ENCODE measurements at places on chromosomes 4 and X.

DNA sequence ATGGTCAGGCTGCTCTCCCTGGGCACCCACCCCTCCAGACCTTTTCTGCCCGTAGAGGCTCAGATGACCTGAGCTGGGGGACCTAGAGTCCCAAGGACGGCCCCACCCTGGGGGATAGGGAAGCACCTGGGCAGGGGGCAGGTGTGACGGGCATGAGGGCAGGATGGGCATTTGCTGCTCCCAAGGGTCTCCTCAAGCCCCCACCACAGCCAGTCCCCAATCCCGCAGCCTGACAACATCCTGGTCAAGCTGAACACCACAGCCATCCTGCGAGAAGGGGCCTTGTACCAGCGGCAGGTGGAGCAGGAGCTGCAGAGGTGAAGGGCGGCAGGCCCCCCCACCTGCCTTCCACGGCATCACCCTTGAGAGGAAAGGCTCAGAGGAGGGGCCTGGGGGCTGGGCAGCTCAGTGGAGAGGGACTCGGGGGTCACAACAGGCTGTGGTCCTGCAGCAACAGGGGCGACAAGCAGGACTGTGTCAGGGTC, 17.8 kb upstream of the RNF4 start:
- no peaks in the 10 kb centered on the region for H3K4me1 ChIP-seq
- no peaks in the 10 kb centered on the region for H3K27me3 ChIP-seq
- no peak overlapping the region for H3K27ac ChIP-seq
- H3K36me3 ChIP-seq: no peaks in the 10 kb centered on the region
- no peak for DNase-seq
- H3K4me3 ChIP-seq: no peak overlapping the region

DNA sequence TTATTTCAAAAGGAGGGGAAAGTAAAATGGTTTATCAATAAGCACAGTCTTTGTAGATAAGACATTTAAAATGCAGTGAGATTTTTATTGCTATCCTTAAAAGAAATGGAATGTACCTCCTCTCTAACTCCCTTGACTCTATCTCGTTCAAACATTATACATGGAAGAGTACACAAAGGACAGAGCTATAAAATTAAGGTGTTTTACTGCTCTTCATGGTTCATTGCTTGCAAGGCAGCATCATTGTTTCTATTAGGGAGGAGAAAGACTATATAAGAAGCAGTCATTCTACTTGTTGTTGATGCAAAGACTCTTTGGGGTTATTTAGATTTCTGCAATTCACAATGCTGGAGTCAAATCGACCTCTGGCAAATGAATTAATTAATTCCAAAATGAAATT, 380.2 kb upstream of the NDST3 start:
- no peaks in the 10 kb centered on the region for H3K4me1 ChIP-seq
- DNase-seq: no peak

DNA sequence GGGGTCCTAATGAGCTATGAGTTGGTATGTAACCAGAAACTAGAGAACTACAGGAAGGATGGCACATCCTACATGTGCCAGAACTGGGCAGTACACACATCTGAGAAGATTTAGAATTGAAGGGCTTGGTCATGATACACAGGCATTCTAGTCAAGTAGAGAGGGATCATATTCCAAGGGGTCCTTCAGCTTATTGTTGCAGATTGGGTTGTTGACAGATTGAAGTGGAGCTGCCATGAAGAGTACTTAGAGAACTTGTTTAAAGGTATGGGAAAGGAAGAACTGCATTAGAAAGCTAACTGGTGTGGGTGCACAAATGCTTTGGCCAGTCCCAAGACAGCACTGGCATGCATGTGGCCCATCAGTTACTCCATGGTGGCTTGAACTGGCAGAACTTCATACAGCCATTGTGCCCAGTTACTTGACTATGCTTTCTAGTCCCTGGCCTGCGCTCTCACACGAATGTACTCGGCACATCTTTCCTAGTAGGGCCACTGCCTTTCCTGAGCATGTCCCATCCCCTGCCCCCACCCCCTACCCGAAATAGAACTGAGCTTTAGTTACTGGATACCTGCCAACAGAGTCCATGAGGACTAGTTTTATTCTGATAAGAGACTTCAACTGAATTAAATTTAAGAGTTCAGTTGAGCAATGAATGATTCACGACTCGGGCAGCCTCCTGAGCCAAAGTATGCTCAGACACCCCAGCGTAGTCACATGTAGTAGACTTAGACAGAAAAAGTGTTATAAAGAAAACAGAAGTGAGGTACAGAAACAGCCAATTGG, 64.0 kb downstream of the CCNG2 start:
- H3K36me3 ChIP-seq: no peaks in the 10 kb centered on the region
- no peaks in the 10 kb centered on the region for H3K4me1 ChIP-seq
- no peak overlapping the region for H3K4me3 ChIP-seq
- no peak overlapping the region for H3K27ac ChIP-seq

GRCh38 chrX:100208076-100208475, 202.0 kb downstream of the PCDH19 start:
- H3K4me1 ChIP-seq: no peaks in the 10 kb centered on the region
- H3K36me3 ChIP-seq: no peaks in the 10 kb centered on the region
- H3K27me3 ChIP-seq: no peaks in the 10 kb centered on the region
- H3K27ac ChIP-seq: no peak overlapping the region
- DNase-seq: no peak

GRCh38 chr4:36712013-36712412, 430.6 kb downstream of the DTHD1 start:
- H3K27ac ChIP-seq: no peak overlapping the region
- H3K27me3 ChIP-seq: no peaks in the 10 kb centered on the region
- no peak overlapping the region for H3K4me3 ChIP-seq
- no peaks in the 10 kb centered on the region for H3K4me1 ChIP-seq

DNA sequence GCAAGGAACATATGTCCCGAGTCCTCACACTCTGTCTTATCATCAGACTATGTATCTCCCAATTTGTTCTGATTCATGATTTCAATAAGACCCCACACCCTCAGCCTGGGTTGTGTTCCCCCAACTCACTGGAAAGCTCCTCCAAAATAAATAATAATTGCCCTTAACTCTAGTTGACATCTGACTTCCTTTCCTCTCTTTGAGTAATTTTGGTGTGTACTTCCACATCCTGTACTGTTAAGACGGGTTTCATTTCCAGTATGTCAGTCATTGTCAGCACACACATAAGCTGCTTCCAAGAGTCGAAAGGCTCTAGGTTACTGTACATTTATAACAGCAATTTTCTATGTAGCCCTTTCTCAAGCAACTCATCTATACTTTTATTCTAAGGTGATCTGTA, 52.2 kb upstream of the C1QTNF7 start:
- DNase-seq: no peak
- peaks cover 29% of the 10 kb centered on the region for H3K4me1 ChIP-seq
- no peaks in the 10 kb centered on the region for H3K27me3 ChIP-seq
- H3K4me3 ChIP-seq: no peak overlapping the region
- no peaks in the 10 kb centered on the region for H3K36me3 ChIP-seq

DNA sequence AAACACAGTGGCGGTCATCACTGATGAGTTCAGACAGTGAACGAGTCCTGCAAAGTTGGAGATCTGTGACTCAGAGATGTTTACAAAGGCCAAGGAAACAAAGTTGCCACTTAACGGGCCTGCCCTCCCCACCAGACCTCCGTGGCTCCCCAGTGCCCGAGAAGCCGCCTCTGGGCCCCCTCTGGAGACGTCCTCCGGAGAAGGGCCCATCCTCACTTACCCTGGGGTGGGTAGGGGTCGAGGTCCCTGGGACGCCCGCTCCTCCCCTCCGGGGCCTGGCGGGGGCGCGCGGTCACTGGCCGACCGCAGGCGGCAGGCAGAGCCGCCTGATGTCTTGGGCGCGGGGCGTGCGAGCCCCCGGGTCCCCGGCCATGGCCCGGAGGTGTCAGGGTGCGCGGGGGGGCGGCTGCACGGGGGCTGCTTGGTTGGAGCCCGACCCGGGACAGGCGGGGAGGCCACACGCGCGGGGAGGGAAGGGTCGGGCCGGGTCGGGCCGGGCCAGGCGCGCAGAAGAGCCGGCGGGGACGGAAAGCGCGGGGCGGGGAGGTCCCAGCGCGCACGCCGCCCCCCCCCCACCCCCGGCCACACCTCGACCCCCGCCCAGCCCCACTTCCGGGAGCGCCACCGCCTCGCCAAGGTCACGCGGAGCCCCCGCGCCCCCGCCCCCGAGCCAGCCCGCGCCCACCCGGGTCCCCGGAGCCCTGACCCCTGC, 529 bp downstream of the DHRSX start:
- H3K27ac ChIP-seq: peak overlapping the region; percentile 84
- peaks cover 15% of the 10 kb centered on the region for H3K36me3 ChIP-seq
- H3K4me1 ChIP-seq: peaks cover 27% of the 10 kb centered on the region
- peak overlapping the region; percentile 75 for H3K4me3 ChIP-seq
- H3K27me3 ChIP-seq: no peaks in the 10 kb centered on the region
- DNase-seq: peak; percentile 36

- no peaks in the 10 kb centered on the region for H3K36me3 ChIP-seq
- H3K27me3 ChIP-seq: no peaks in the 10 kb centered on the region
- peak; percentile 69 for DNase-seq
- H3K27ac ChIP-seq: no peak overlapping the region
- H3K4me3 ChIP-seq: no peak overlapping the region
- peaks cover 11% of the 10 kb centered on the region for H3K4me1 ChIP-seq
These were observed 213.4 kb upstream of the S100G start for GRCh38 chrX:16436348-16437188.

GRCh38 chrX:23013366-23013765, 13.6 kb downstream of the DDX53 start:
- H3K27me3 ChIP-seq: no peaks in the 10 kb centered on the region
- H3K36me3 ChIP-seq: no peaks in the 10 kb centered on the region
- peaks cover 14% of the 10 kb centered on the region for H3K4me1 ChIP-seq
- no peak overlapping the region for H3K27ac ChIP-seq
- H3K4me3 ChIP-seq: no peak overlapping the region

DNA sequence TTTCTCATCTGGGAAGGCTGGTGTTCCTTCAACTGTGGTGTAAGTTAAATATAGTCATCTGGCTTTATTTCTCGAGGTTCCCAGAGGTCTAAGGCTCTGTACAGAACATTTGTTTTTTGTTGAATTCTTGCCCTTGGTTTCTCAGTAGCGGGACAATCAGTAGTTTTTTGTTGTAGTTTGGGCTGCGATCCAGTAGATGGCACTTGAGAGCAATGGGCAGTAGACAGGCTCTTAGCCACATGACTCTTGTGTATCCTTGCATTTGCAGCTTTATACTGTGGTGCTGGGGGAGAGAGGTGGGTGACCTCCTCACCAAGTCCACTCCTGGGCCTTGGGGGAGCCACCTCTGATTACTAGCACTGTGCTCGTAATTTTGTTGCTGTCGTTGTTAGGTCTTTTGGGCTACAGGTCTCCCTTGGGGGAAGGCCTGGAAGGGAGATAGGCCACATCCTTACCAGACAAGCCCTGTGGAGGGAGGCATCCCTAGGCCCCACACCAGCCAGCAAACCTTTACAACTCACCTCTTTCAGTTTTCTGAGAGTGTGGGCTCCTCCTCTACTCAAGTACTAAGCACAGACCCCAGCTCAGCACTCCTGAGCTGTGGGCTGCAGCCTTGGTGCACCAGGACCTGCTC, 8.1 kb downstream of the ETDB start:
- H3K27me3 ChIP-seq: peaks cover 29% of the 10 kb centered on the region
- DNase-seq: peak; percentile 49
- H3K4me1 ChIP-seq: no peaks in the 10 kb centered on the region
- no peak overlapping the region for H3K4me3 ChIP-seq

- peaks cover 24% of the 10 kb centered on the region for H3K4me1 ChIP-seq
- H3K36me3 ChIP-seq: peaks cover 29% of the 10 kb centered on the region
- no peak for DNase-seq
- H3K27me3 ChIP-seq: no peaks in the 10 kb centered on the region
These were observed 614.8 kb upstream of the DIPK2B start for GRCh38 chrX:45815441-45815840.

- no peaks in the 10 kb centered on the region for H3K4me1 ChIP-seq
- H3K4me3 ChIP-seq: no peak overlapping the region
- no peaks in the 10 kb centered on the region for H3K36me3 ChIP-seq
- DNase-seq: no peak
These were observed 6.1 kb upstream of the PDHA2 start for GRCh38 chr4:95833711-95834194.

DNA sequence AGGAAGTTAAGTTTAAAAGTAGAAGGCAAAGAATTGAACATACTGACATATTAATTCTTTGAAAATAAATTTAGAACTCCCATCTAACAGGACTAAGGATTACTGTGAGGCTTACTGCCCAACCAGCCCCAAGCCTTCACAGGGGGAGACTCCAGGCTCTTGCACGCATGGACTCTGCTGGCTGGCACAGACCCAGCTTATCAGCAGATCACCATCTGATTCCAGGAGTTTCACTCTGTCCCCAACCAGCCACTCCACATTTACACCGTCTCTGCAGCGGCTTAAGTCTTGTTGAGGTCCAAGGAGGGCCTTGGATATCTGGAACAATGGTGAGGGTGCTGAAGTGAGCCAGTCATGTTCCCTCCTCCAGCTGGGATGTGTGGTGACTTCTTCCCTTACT, 16.4 kb upstream of the OTUD4 start:
- no peak for DNase-seq
- H3K27ac ChIP-seq: no peak overlapping the region
- H3K27me3 ChIP-seq: peaks cover 22% of the 10 kb centered on the region
- no peaks in the 10 kb centered on the region for H3K36me3 ChIP-seq

GRCh38 chr4:165359506-165359905, 19.3 kb upstream of the CPE start:
- no peak overlapping the region for H3K27ac ChIP-seq
- H3K27me3 ChIP-seq: peaks cover 39% of the 10 kb centered on the region
- H3K36me3 ChIP-seq: no peaks in the 10 kb centered on the region
- peaks cover 2% of the 10 kb centered on the region for H3K4me1 ChIP-seq
- DNase-seq: no peak

- H3K4me3 ChIP-seq: peak overlapping the region; percentile 88
- H3K27ac ChIP-seq: peak overlapping the region; percentile 69
- peaks cover 45% of the 10 kb centered on the region for H3K36me3 ChIP-seq
- no peaks in the 10 kb centered on the region for H3K27me3 ChIP-seq
- no peak for DNase-seq
These were observed 3.2 kb downstream of the TMEM165 start for GRCh38 chr4:55398966-55399365.

- no peak for DNase-seq
- no peaks in the 10 kb centered on the region for H3K36me3 ChIP-seq
- H3K27ac ChIP-seq: no peak overlapping the region
- H3K27me3 ChIP-seq: no peaks in the 10 kb centered on the region
- H3K4me3 ChIP-seq: no peak overlapping the region
- H3K4me1 ChIP-seq: no peaks in the 10 kb centered on the region
These were observed 80.0 kb upstream of the NALF2 start for GRCh38 chrX:69424161-69424560.

DNA sequence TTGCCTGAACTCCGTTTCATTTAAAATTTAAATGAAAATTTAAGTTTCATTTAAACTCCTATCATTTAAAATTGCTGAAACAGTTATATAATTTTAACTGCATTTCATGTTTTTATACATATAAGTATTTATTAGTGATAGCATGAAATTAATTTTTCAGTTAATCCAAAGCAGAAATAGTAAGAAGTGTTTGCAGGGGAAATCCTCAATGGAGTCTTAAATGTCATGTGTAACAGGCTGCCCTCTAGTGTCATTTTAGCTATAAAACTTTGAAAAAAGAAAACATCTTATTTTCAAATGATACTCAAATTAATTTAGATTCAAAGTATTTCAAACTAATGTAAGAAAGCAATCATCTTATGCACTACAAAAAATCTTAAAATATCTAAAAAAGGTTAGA, 27.2 kb downstream of the TAPT1 start:
- H3K4me1 ChIP-seq: peaks cover 16% of the 10 kb centered on the region
- H3K4me3 ChIP-seq: no peak overlapping the region
- peaks cover 13% of the 10 kb centered on the region for H3K36me3 ChIP-seq
- H3K27me3 ChIP-seq: no peaks in the 10 kb centered on the region
- no peak for DNase-seq

- H3K27ac ChIP-seq: no peak overlapping the region
- no peak overlapping the region for H3K4me3 ChIP-seq
- no peaks in the 10 kb centered on the region for H3K4me1 ChIP-seq
- H3K27me3 ChIP-seq: no peaks in the 10 kb centered on the region
These were observed 66.4 kb upstream of the NDP start for GRCh38 chrX:44039556-44039955.
